Cortex of kidney (tissue), 1 donor: ENCODE measurements at places on chromosomes 6 and 20.

GRCh38 chr6:14212020-14212419 lies 94.4 kb downstream of the CD83 start:
- no peak for DNase-seq

GRCh38 chr6:99745651-99746050 lies 139.0 kb downstream of the PRDM13 start:
- no peak for DNase-seq

DNA sequence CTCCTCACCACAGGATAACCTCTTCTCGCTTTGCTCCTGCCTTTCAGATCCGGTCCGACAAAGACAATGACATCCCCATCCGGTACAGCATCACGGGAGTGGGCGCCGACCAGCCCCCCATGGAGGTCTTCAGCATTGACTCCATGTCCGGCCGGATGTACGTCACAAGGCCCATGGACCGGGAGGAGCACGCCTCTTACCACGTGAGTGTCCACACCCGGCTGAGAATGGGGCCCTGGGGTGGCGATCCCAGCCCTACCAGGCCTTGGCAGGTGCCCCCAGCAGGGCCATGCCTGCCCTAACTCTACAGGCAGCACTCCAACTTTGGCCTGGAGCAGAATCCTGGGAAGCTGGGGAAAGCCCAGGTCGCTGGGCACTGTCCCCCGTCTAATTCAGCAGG lies 221.1 kb downstream of the TAF4 start:
- no peak for DNase-seq

DNA sequence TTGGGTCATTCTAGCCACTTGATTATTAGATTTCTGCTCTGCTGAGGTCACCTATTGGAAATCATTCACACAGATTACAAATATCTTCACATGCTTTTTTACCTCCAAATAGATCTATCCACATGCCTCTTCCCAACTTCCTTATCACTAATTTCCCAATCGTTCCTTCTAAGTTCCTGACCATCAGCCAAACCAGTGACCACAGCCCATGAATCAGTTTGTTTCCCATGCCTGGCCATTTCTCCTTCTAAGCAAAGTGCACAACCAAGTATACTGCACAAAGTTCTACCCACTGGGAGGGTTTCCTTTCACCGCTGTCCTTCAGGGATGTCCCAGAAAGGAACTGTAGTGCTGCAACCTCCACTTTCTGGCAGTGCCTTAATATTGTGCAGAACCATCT lies 140.5 kb upstream of the SYNDIG1 start:
- no peak for DNase-seq

GRCh38 chr20:21511850-21512633 lies 1.8 kb downstream of the NKX2-2 start:
- no peak for DNase-seq

GRCh38 chr6:14423955-14424354 lies 306.4 kb downstream of the CD83 start:
- no peak for DNase-seq

DNA sequence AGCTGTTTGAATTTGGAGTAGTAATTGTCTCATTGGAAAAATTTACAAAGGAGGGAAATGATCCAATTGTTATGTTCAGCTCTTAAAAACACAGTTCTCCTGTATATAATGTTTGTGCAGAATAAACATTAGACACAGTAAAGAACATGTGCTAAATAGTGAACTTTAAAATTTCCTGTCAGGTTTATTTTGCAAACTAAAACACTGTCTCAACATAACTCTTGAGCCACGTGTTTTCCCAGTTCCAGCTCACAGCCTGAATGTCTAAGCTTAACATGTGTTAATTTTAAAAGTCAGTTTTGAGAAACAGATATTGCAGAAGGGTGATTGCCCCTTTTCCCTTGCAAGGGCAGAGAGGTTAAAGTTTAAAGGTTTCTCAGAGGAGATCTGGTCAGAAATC lies 20.6 kb downstream of the EPHA7 start:
- DNase-seq, result no peak
